ENCODE measurements at places on chromosomes 11 and 22.
A peak's percentile ranks its signal among the peaks of the same experiment; 100 is the strongest.

GRCh38 chr11:60953781-60954180 is 1.8 kb upstream of the SLC15A3 start:
- no peak for DNase-seq

DNA sequence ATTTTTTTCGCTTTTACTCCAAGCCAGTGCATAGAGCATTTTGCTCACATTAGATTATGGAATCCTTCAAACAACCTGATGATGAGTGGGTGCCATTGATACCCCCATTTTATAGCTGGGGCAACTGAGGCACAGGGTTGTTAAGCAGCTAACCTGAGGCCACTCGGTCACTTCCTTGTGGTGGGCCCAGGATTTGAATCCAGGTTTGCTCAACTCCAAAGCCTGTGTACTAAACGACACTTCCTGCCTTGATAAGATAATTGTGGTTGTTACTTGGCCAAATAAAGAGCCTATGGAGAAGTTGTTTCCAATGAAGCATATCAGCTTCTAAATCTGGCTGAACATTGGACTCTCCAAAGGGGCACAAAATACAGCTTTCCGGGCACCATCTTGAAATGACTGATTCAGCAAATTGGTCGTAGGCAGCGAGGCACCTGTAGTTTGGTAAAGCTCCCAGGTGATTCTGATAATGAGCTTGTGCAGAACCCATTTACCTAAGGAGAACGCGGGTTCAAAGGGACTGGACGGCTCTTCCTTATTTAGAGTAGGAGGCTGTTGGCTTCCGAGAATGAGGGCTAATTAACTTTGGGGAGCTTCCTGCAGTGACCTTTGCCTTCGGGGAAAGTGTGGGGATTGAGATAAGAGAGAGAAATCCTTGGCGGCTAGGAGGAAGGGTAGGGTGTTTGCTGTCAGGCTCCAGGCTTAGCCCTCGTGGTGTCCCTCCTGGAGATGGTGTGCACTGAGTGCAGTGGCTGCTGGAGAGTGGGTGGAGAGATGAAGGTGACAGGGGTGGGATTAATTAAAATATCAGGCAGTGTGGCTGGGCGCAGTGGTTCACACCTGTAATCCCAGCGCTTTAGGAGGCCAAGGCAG is 17.5 kb upstream of the EHF start:
- no peak for DNase-seq

GRCh38 chr22:38221908-38222796 is 20.4 kb downstream of the MAFF start:
- peak; percentile 34 for DNase-seq

GRCh38 chr11:27806122-27806521 is 105.9 kb upstream of the BDNF start:
- DNase-seq: peak; percentile 21

DNA sequence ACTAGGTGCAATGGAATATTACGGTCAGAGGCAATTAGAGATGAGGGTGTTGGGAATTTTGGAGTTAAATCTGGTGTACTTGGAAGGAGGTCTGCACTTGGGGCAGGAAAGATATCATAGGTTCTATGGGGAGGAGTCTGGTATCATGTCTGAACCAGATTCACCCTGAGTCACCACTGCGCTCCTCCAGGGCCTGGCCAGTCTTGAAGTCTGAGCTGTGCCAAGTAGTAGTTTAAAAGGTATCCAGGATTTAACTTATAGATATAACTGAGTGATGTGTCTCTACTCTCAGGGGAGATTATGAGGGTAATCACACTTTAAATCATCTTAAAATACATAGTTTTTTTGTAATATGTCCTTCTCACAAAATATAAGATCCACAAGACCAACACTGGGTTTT is 6.6 kb downstream of the CNGA4 start:
- no peak for DNase-seq

- no peak for DNase-seq
Observed at GRCh38 chr11:64970731-64971151, 1.2 kb downstream of the MAJIN start.

- no peak for DNase-seq
Observed at GRCh38 chr11:31254415-31254814, 115.1 kb downstream of the DCDC1 start.

- no peak for DNase-seq
Observed at GRCh38 chr11:113782134-113782533, 2.5 kb downstream of the CLDN25 start.

DNA sequence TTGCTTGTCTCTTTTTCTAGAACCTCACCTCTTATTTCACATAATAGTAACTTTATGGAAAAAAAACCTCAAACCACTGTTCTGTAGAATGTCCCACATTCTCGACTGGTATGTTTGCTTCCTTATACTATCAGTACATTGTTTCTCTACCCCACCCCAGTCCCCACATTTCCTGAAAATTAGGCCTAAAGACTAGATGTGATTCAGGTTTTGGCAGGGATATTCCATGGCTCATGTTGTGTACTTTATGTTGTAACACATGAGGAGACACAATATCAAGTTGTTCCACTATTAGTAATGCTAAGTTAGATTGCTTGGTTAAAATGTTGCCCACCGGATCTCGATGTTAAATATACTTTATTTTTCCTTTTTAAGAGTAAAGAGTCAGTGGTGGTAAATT is 34.7 kb downstream of the DDIAS start:
- no peak for DNase-seq

- no peak for DNase-seq
Observed at GRCh38 chr11:17639091-17639490, 80.3 kb upstream of the MYOD1 start.

DNA sequence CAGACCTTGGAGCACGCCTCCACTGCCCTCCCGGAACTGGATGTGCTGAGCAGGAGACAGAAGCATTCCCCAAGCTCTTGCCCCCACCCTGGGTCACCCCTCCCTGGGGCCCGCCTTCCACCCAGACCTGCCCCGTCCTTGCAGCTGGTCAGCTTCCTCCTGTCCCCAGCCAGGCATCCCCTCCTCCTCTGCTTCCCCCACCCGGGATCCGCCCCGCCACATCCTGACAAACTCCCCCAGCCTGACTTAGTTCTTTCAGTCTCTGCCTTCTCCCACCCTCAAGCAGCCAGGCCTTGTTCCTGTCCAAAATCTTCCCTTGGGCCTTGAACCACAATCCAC is 1.1 kb upstream of the PLXNB2 start:
- no peak for DNase-seq

DNA sequence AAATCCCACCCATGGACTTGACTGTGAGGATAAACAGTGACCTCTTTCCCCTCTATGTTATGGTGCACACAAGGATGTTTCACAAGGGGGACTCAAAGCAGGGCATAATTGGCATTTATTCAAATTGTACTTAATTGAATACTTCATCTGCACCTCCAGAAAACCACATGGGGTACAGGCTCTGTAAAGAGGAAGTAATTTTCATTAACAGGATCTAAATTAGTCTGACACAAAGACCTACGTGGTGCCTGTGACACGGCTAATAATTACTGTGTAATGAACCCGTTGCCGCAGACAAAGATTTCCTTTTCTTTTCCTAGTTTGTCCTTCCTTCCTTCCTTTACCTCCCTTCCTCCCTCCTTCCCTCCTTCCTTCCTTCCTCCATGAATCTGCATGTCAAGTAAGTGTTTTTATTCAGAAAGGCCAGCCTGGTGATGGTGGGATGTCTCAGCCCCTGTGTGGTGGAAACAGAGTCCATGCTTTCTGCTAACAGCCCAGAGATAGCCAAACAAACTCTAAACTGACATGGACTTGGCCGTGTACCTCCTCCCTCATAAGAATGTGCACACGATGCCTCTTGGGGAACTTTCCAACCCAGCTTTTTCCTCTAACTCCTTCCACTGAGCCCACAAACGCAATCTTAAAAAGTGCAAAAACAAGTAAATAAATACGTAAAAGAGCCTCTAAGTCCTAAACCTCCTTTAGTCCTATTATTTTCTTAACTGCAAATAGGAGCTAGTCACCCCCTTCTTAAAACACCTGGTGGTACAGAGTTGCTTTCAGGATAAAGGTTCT is 118.8 kb downstream of the INSC start:
- no peak for DNase-seq

DNA sequence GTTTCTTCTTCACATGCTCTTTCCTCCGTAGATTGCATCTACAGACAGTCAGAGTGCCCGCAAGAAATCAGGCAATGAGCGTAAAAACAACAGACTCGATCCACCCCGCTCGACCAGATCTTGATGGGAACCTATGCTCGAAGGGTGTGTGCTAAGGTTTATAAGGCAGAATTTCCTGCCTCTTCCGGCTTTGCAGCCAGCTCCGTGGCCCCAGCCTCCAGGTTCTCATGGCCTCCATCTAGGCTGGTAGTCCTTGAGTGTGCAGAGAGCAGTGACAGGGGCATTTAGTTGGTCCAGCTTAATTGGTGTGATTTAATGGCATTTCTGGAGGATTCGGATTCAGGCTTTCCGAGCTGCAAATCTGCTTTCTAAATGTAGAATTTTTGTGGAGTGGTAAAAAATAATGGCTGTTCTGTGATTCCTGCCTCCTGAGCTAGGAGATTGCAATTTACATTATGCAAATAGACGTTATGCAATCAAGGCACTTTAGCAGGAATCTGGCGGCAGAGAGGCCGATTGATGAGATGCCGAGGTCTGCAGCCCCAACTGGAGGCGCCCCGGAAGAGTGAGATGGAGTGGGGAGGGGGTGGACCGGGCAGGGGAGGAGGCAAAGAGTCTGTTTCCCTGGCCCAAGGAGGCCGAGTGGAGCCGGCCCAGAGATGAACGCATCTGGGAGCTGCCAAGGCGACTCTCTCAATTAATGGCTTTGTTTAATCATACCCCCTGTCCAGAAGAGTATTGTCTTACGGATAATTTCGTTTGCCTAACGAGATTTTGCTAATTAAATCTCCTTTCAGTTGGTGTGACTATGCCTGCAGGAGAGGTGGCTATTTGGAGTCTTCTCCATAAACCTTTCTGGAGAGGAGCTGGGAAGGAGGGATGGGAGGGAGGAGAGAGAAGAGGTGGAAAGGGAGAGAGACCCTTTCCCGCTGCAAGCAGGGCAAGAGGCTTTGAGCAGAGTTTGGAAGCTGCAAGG is 75.3 kb downstream of the PKNOX2 start:
- peak; percentile 57 for DNase-seq

DNA sequence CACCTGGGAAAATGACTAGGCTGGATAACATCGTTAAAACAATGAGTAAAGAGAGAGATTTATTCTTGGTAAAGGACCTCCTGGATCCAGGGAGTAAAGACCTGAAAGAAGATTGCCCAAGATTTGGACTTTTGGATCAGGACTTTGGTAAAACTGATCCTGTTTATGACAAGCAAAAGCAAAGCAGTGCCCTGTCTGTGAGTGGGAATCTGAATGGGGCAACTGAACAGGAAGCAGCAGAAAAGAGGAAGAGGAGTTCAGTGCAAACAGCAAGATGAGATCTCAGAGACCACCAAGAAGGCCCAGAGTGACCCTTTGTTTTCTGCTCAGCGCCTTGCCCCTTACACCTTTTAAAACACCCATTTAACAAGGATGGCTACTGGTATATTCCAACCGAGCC is 122.0 kb downstream of the VPREB1 start:
- no peak for DNase-seq

GRCh38 chr11:5500393-5500801 is 9.4 kb downstream of the UBQLN3 start:
- no peak for DNase-seq

DNA sequence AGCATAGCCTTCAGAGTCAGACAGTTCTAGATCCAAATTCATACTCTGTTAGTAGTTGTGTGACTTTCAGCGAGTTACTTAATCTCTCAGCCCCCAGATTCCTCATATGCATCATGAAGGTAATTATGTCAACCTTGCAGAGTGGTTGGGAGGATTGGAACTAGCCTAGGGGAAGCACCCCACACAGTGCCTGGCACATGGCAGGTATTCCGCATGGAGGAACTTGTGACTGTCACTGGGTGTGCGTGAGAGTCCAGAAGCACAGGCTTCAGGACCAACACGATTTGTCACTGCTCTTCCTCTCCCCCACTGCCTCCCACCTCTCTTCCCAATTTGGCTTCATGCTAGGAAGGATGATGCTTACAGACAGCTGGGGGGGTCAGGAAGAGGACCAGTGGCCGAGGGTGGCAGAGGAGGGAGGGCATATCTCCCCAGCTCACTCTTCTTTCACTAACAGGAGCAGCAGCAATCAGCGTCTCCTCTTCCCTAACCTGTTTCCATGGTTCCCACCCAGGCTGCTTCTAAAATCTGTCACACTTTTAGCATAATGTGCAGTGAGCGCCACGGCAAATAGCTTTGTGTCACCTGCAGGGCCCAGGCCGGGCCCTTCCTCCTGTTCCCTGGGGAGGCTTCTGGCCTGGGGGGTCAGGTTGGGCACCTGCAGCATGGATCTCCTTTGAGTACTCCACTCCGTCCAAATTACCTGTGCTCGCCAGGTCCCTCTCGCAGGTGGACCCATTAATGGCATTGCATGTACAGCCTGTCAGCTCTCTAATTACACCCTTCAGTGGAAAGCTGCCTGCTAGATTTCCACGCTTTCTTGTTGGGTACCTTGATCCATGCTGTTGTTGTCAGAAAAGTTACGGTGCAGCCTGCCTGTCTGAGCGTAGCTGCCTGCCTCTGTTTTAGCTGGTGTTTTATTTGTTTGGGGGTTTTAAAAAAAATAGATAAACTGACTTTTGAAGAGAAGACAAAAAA is 400.4 kb downstream of the NXPE2 start:
- no peak for DNase-seq

DNA sequence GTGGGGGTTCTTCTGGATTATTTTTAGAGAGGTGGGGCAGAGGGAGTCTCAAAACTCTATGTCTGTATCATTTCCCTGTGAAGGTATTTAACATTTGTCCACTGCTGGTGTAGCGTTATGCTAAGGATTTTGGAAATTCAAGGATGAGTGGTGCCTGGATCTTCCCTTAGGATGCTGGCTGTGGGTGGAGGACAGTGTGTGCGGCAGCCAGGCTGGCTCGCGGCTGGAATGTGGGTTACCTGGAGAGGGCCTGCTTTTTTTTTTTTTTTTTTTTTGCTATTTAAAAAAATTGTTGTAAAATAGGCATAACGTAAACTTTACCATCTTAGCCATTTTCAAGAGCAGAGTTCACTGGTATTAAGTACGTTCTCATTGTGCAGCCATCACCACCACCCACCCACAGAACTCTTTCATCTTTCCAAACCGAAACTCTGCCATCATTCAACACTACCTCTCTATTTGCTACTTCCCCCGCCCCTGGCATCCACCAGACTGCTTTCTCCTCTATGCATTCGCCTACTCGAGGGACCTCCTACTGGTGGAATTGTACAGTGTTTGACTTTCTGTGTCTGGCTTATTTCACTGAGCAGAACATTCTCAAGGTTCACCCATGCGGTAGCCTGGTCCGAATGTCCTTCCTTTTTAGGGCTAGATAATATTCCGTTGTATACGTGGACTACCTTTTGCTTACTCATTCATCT is 67.1 kb downstream of the PARVB start:
- no peak for DNase-seq
